ENCODE measurements at places on chromosomes 5 and 9.

- DNase-seq = no peak
Measured at GRCh38 chr5:172564883-172565282, 76.2 kb upstream of the NEURL1B start.

- DNase-seq = no peak
Measured at GRCh38 chr9:114861922-114862605, 56.2 kb upstream of the TNFSF15 start.

- no peak for DNase-seq
Measured at GRCh38 chr5:97072696-97073095, 69.7 kb downstream of the LIX1 start.

DNA sequence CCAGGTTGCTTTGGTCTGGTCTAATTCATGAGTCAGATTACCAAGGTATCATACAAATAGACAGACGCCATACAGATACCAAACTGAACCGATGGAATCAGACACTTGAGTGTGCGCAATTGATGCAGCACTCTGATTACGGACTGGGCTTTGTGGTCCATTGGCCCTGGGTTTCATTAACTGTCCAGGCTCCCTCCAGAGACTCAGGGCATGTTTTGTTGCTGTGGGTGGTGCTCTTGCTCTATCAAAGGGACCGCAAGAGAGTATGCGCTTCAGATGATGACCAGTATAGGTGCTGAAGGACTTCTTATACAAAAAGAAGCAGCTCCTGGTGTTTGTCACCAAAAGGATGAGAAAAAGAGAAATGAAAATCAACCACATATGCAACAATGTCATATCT, 36.9 kb upstream of the ANKRD55 start:
- DNase-seq = peak; percentile 35

GRCh38 chr9:92607773-92608172, 62.2 kb downstream of the IPPK start:
- DNase-seq = no peak

GRCh38 chr9:132239999-132240840, 78.4 kb downstream of the NTNG2 start:
- no peak for DNase-seq

DNA sequence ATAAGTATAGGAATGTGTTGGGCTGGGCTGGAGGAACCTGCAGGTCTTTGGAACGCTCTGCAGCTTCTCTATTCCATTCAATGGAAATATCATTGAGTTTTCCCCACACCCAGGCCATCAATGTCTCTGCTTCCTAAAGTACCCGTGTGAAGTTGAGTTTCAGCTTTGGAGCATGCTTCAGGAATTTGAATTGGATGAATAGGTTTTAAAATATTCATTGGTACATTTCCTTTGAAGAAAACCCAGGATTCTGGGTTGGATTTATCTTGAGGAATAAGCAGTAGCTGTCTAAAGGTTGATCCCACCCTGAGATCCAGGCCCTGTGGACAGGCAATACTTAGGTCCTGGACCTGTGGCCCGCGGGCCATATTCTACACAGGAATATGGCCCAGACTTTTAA, 37.3 kb downstream of the INSYN2B start:
- DNase-seq = no peak

GRCh38 chr9:133037775-133038515, 7.1 kb downstream of the GTF3C5 start:
- DNase-seq = no peak

DNA sequence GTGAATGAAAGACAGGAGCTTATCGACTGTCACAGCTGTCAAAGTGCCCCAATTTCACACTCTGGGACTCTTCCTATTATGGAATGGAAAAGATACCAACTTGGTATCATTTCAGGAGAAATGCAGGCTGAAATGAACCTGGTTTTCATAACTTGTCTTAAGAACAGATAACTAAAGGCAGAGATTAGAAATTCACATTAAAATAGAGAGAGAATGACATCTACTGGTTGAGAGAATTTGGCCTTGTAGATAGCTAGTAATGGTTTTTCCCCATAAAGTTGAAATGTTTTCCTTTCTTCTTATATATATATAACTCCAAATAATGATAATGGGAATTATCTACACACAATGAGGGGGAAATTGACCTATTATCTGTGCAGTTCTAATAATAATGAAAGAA, 600.2 kb upstream of the CCNG1 start:
- no peak for DNase-seq

- no peak for DNase-seq
Measured at GRCh38 chr5:176180339-176180738, 57.9 kb upstream of the SIMC1 start.

GRCh38 chr9:135930446-135931345, 23.4 kb upstream of the CAMSAP1 start:
- no peak for DNase-seq

- DNase-seq = no peak
Measured at GRCh38 chr5:169325273-169325672, 24.3 kb upstream of the SLIT3 start.

DNA sequence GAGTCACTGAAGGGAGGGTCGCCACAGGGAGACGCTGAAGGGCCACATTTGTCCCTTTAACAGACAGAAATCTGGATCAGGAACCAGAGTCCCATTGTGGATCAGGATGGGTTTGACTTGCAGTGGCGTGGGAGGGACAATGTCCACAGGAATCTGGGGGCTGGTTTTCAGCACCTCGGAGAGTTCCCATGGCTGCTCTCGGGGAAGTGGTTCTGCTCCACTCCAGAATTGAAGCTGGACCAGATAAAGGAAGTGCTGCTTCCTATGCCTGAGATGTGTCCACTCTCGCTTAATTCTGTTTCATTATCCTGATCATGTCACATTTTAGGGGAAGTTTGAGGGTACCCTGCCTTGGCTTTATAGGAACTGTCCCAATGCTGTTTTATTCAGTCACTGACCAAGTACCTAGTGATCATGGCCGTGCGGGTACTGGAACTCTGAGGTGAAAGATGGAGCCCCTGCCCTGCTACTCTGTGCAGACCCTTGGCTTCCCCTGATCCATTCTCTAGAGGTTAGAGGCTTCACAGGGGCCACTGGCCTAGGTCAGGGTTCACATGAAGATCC, 28.7 kb downstream of the ENHO start:
- peak; percentile 57 for DNase-seq

GRCh38 chr9:97548379-97548778, 46.9 kb downstream of the TMOD1 start:
- no peak for DNase-seq

GRCh38 chr9:126945682-126946081, 31.1 kb downstream of the RALGPS1 start:
- DNase-seq = no peak

GRCh38 chr9:36102742-36103495, 33.6 kb upstream of the GLIPR2 start:
- DNase-seq = peak; percentile 95

DNA sequence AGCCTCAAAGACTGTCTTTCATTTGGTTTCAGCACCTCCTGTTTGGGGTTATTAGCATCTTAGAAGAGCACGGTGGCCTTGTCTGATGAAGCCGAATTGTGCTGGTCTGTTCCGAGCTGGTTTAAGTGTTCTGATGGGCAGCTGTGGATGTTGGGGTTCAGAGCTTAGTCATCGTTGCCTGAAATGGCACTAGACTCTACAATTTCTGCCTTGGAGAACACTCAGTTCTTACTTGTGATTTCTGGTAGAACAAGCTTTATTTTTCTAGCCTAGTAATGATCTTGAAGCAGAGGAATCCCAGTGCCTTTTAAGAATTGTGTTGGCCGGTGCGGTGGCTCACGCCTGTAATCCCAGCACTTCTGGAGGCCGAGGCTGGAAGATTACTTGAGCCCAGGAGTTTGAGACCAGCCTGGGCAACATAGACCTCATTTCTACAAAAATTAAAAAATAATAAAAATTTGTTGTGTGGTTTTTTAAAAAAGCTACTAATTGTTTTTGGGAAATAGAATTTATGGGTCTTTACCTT, 7.8 kb downstream of the FBXW5 start:
- no peak for DNase-seq

DNA sequence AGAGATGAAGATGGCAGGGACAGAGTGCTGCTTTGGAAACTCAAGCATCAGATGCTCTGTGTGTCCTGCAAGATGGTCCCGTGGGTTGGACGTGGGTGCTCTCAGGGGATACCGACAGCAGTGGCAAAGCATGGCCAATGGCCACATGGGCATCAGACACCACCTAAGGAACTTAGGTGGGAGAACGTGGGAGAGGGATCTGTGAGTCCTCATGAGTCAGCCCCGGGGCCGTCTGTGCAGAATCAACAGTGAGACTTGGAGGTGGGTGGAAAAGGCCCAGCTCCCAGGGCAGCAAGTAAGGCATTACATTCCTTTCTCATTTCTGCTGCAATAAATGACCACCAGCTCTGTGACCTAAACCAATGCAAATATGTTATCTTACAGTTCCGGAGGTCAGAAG, 77.0 kb downstream of the RAD23B start:
- no peak for DNase-seq

DNA sequence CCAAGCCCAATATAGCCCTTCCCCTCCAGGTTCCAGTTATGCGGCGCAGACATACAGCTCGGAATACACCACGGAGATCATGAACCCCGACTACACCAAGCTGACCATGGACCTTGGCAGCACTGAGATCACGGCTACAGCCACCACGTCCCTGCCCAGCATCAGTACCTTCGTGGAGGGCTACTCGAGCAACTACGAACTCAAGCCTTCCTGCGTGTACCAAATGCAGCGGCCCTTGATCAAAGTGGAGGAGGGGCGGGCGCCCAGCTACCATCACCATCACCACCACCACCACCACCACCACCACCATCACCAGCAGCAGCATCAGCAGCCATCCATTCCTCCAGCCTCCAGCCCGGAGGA, 6.3 kb downstream of the NR4A3 start:
- no peak for DNase-seq

DNA sequence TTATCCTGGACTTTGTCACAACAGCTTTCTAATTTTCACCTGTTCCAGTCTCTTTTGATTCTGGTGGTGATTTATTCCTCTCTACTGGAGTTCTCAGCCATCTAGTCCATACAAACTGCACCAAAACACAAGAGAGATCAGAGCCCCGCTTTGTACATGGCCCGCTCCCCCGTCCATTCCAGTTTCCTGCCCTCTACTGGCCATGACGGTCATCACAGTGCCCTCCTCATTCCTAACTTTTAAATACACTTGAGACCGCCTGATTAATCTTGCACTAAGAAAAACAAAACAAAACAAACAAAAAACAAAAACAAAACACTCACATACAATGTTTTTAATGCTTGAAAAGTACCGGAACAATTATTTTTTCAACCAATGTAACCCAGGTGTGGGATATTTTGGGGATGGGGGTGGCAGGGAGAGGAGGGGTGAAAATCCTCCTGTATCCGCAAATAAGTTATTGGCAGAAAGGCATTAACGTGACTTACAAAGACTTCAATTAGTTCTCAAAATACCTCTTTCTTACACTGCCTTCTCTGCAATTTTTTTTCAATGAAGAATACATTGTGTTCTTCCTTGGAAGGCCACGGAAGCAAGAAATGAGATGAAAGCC, 84.8 kb upstream of the PAM start:
- DNase-seq = peak; percentile 17

DNA sequence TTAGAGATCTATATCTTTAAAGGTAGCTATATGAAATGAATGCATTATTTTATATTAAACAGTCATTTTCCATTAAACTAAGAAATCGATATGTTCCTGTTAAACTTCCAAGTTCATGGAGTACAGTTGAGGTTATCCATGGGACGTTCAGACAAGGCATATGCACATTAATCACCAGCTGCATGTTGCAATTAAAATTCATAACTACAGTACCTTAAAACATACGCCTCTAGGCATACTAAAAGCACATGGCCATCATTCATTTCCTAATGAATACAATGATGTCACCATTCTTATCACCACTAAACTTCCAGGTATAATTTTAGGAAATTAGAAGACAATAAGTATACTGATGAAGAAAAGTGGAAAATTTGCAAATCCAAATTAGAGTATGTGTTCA, 174.3 kb downstream of the CDH12 start:
- DNase-seq = no peak

- DNase-seq = no peak
Measured at GRCh38 chr9:114938687-114939575, 8.5 kb upstream of the TNFSF8 start.

DNA sequence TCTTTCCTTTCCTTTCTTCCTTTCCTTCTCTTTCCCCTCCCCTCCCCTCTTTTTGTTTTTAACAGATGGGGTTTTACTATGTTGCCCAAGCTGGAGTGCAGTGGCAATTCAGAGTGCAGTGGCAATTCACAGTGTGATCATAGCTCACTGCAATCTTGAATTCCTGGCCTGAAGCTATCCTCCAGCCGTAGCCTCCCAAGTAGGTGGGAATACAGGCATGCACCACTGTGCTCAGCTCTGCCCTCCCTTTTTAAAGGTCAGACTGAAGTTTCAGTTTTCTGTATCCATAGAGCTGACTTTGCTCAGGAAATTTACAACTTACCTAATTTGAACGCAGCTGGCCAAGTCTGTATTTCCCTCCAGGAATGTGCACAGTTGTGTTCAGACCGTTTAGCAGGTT, 696 bp downstream of the CCL28 start:
- DNase-seq = no peak

DNA sequence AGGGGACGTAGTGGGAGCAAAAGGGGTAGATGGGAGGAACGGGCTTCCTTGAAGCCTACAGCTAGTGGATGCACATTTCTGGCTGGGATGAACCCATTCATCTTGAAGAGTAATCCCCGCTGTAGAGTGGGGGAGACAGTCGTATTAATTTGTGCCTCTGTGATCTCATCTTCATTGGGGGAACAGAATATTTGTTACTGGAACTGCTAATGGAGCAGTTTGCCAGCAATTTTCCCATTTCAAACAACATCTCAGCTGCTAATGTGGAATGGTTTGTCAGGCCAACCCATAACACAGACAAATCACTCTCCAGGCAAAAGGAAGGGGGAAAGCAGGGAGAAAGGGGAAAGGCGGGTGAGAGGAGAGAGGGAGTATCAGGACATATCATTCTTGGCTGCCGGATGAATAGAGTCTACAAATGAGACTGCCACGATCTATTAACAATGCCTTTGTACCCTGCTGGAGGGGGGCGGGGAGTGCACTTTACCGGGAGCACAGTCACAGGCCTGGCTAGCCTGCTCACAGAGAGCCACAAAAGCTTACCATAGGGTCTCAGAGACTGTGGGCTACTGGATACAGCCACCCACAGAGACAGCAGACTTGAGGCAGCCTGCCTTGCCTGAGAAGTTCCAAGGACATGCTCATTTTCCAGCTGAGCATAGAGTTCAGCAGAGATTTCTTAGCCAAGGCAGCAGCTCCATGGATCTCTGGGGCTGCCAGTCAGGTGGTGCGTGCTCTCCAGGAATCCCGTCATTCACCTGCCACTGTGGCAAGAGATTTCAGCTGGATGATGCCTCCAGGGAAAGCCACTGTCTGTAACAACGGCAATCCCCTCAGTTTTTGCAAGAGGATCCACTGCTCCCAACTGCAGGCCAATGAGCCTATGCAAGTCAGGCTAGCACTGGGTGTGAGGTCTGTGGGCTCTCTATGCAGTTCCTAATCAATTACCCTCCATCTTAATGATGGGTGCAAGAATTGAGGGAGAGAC, 217.7 kb upstream of the PANK3 start:
- DNase-seq = no peak

Measured in activated naive CD4-positive, alpha-beta T cell treated with anti-CD3 and anti-CD28 coated beads for 36 hours (primary cell).